ENCODE measurements at places on chromosomes 16 and 17. TPM values are rescaled to one million over a fixed set of nuclear protein-coding genes. Genes with fewer than 3 reads are reported as not detected.

SPATA22 gene
- total RNA-seq = not detected

CHST5 gene
- total RNA-seq = not detected

COTL1 gene
- 143 TPM for total RNA-seq

MAPK7 gene
- total RNA-seq = 12.8 TPM

CNTNAP4 gene
- total RNA-seq = not detected

C16orf96 gene
- not detected for total RNA-seq

CES3 gene
- 0.19 TPM for total RNA-seq

EVI2A gene
- 0.94 TPM for total RNA-seq

PRR35 gene
- total RNA-seq = not detected

C17orf107 gene
- 1.6 TPM for total RNA-seq

ZNF768 gene
- total RNA-seq = 17.9 TPM

KRTAP1-1 gene
- total RNA-seq = not detected

PRKCB gene
- total RNA-seq = not detected

HOXB1 gene
- not detected for total RNA-seq

All from endothelial cell of coronary artery (primary cell).